Choroid plexus epithelial cell (primary cell): ENCODE measurements at places on chromosomes 12 and 14.

DNA sequence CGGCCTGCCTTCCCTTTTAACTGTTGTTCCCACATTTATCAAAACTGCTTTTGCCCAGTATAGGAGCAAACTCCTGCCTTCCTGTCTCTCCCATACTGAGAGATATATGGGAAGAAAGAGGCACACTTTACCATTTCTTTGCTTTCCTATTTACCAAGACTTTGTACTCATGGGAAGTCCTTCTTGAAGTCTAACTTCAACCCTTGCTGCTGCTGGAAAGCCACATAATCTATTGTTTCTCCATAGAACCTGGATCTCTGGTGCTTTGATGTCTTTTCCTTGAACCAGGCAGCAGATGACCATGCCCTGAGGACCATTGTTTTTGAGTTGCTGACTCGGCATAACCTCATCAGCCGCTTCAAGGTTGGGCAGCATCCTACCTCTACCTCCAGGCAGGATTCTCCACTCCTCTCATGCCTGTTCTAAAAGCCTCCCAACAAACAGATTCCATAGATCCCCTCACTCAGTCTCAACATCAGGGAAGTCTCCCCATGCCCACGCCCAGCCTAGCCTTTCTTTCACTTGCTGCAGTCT is 18.4 kb downstream of the PPP1R1A start:
- DNase-seq = no peak

DNA sequence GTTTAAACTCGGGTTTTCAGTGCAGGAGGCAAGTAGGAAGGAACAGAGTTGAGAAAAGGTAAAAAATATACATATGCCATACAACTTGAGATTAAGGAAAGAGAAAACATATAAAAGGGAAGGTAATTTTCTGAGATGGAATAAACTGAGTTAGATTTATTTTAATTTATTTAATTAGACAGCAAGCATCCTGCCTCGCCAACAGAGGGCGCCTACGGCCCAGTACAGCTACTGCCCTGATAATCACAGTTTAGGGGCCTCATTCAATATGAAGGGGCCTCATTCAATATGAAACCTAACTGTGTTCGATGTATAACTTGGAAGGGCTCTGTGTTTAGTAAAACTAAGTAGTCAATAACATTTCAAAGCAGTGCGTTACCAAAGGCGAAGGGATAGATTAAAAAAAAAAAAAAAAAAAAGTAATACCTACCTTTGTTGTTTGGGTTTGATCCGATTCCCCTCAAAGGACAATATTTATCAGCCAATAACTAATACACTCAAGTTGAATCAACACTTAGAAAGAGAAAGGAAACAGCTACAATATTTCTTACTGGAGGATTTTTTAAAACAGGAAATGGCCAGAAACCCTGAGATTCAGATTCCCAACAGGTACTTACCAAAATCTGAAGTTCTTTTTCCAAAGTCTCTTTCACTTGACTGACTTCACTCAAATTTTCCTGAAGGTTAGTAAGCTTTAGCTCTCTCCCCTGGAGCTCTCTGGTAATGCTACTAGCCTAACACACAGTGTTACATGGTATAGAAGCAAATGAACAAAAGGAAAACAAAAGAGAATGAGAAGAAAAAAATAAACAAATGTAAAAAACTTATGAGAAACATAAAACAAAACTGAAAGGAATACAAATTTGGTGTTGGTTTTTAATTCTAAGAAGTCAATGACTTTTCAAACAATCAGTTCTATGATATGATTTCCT is 70.0 kb upstream of the VPS33A start:
- peak; percentile 62 for DNase-seq

DNA sequence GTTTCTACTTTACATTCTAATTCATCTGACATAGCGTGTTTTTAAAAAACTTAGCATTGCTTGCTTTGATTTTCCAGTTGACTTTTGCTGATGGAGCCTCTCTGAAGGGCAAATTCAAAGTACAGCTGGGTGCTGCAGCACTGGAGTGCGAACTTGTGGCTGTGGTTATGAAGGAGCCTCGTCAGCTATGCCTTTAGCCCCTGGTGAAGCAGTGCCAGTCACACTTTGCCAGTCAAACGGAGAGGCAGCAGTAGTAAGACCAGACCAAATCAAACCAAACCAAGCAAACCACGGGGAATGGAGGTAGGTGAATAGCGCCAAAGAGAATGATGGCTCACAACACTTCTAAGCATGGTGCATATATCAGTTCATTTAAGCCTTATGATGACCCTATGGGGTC is 15.1 kb upstream of the SLC38A2 start:
- DNase-seq = no peak

DNA sequence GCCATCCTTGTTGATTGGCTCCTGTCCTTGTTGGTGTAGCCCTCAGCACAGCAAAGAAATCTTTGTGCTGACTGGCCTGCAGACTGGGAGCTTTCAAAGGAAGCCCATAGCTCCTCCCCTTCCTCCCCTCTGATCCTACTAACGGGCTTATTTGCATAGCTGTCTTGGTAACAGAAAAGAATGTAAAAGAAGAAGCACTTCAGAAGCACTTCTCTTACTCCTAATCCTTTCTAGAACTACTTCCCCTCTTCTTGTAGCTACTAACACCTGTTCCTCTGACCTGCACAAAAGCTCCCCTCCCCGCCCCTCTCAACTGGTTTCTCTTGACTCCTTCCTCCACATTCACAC is 14.3 kb upstream of the RIC8B start:
- peak; percentile 57 for DNase-seq

GRCh38 chr12:15712823-15713660 is 76.1 kb downstream of the EPS8 start:
- no peak for DNase-seq
